Mesothelial cell of epicardium (in vitro differentiated cells): ENCODE measurements at places on chromosomes 3 and 15. TPM values are rescaled to one million over a fixed set of nuclear protein-coding genes. Genes with fewer than 3 reads are reported as not detected.

CHDH gene
- 3.2 to 3.9 TPM (median 3.6 TPM) in 3 replicates for total RNA-seq

CATSPER2 gene
- 6.6 to 11.2 TPM (median 7.8 TPM) in 3 replicates for total RNA-seq

PLEKHO2 gene
- 8.7 to 9.8 TPM (median 8.8 TPM) in 3 replicates for total RNA-seq

GPR62 gene
- 0.22 to 0.36 TPM (median 0.33 TPM) in 3 replicates for total RNA-seq

SEMA6D gene
- total RNA-seq, result 52.0 to 58.3 TPM (median 54.3 TPM) in 3 replicates

DNA sequence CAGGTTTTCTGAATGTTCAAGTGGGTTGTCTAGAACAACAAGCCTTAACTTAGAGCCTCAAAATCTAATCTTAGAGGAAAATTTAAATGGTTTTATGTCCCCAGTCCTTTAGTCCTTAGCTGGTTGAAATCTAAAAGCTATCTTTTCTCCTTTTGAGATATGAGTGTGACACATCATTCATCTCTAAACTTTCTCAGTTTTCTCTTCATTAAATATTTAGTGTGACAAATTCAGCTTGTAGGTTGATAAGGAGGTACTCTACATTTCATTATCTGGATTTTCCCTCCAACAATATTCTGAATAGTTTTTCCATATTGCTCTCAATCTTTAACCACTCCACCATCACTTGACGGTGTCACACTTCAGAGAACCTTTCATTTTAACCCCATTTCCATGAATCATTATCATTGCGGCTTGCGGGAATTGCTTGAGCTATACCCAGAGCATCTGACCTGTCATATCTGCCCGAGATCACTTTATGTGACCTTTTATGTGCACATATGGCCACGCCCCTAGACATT is 16.1 kb upstream of the ATP8B4 start:
- no peak for DNase-seq

DNA sequence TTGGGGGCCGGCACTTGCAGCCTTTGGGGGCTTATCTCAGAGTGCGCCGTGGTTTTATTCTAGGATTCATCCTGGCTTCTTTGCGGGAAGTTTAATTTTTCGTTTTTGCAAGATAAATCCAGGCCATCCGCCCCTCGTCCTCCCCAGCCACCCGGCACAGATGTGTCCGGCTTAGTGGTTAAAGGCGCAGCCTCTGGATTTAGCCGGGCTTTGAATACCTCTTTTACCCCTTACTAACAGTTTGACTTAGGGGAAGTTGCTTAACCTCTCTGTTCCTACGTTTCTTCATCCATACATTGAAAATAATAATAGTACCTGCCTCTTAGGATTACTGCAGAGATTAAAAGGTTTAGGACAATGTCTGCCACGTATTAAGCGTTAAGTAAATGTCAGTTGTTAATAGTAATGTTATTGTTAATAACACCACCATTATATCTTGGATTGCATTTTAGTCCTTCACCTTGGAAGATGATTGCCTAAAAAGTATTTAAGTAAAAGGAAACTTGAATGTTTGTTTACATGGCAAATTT is 714 bp downstream of the ECT2 start:
- DNase-seq, result no peak

- no peak for DNase-seq
Measured at GRCh38 chr3:148082506-148083280, 615.0 kb upstream of the AGTR1 start.

GRCh38 chr15:82043130-82043673 is 2.6 kb downstream of the MEX3B start:
- DNase-seq, result no peak

GRCh38 chr15:49987198-49987785 is 131.7 kb downstream of the ATP8B4 start:
- DNase-seq, result no peak

GRCh38 chr15:70535955-70536338 is 227.4 kb downstream of the UACA start:
- DNase-seq, result no peak

DNA sequence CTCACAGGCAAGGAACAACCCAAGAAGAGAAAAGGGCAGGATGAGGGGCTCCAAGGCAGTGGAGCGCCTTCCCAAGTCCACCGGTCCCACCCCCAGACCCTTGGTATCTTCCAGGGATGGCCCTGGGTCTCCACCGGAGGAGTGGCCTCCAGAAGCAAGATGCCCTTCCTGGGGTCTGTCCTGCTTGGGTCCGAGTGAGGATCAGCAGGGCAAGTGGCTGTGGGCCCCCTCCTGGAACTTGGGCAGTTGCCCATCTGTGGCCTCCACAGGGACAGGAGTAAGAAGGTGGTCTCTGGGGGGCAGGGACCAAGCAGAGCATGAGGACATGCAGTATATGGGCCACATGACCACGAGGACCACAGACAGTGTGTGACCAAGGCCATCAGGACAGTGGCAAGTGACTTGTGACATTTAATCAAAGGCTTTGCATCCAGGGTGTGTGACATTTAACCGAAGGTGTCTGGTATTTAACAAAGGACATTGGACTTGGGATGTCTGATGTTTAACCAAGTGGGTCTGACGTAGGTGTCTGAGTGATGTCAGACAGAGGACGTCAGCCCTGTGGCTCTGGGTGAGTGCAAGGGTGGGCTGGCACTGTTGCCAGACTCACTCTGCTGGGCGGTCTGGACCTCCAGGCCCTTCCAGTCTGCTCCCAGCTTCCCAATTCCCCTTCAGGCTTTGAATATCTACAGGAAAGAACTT is 34.7 kb downstream of the SCN5A start:
- DNase-seq, result no peak

- DNase-seq, result no peak
Measured at GRCh38 chr3:165343185-165343584, 147.0 kb upstream of the SLITRK3 start.

- no peak for DNase-seq
Measured at GRCh38 chr3:38317192-38317759, 29.3 kb upstream of the XYLB start.

DNA sequence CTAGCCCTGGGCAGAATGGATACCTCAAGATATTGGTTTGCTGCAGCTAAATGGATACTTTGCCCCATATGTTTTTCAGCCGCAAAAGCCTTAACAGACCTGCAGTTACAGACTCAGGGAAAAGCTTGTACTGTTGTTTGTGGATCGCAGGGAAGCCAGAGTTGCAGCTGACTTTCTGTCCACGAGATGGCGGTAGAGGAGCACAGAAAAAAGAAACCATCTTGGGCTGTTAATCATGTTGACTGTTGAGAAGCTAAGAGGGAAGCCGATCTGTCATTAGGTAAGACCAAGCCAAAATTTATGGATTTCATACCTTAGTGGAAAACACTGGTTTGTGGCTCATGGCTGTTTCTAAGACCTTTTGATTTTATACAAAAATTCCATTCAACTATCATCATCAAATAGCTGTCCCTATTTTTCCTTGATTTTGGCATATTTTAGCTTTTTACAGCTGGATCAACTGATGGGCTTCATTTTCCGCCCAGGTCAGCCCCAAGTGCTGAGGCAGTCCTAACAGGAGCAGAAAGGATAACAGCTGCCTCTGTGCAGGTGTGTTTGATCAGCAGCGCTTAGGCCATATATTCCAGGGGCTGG is 205.7 kb upstream of the ZPLD1 start:
- DNase-seq, result peak; percentile 79

- no peak for DNase-seq
Measured at GRCh38 chr3:106534206-106534605, 665.4 kb upstream of the CBLB start.

GRCh38 chr15:90264671-90265070 is 801 bp upstream of the NGRN start:
- DNase-seq, result no peak

DNA sequence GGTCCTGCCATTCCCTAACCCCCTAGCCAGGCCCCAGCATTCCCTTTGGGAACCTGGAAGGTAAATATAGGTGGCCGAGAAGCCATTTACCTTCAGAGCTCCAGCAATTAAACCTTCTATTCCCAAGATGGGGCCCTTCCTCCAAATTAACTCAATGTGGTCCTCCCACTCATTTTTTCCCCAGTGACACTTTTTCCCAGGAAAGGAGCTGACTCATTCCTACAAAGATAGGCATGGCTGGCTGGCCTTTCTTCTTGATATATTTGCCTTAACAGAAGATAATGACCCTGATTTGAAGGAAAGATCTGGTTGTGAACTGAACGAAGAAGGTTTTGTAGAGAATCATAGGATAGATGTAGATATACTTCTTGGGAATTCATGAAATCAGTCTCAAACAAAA is 279.0 kb upstream of the VEPH1 start:
- DNase-seq, result no peak

- DNase-seq, result no peak
Measured at GRCh38 chr3:161107311-161107710, 2.2 kb upstream of the B3GALNT1 start.

DNA sequence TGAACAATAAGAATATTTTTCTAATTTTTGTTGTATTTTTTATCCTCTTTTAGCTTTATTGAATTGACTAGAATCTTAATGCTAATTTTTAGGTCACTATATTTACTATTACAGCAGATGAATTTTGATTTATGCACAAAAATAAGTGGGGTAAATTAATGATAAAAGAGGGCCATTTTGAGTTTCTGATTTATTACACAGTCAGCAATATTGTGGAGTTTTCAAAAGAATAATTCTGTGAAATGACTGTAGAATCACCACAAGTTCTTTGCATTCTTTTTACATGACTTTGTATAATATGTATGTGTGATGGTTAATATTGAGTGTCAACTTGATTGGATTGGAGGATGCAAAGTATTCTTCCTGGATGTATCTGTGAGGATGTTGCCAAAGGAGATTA is 812.4 kb upstream of the DPPA4 start:
- DNase-seq, result no peak

DNA sequence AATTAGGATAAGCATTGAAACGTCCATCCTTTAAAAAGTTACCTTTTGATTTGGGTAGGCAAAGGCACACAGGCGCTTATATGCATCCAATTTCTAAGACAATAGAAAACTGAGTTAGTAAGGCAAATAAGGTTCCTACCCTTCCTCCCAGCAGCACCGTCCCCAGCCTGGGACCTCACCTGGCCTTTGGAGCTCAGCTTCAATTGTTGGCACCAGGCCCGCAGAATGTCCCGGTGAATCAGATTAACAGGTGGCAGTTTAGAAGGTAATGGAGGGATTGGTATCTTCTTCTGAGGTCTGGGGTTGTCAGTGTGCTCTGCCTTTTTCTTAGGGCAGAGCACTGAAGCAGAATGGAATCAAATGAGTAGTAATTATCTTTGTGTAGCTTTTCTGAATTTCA is 5.7 kb downstream of the DPPA4 start:
- no peak for DNase-seq
